ENCODE measurements at places on chromosomes 5 and 9. TPM values are rescaled to one million over a fixed set of nuclear protein-coding genes. Genes with fewer than 3 reads are reported as not detected.

Gene PCSK1
- not detected for total RNA-seq

Gene DRD1
- total RNA-seq, result not detected

Gene CCDC171
- 1.9 TPM for total RNA-seq

Gene PCDHA7
- 0.48 TPM for total RNA-seq

Gene BARX1
- total RNA-seq, result not detected

Gene PPP1R26
- total RNA-seq, result 25.1 TPM

Gene SLCO6A1
- total RNA-seq, result not detected

Gene ANKRD18A
- 0.48 TPM for total RNA-seq

Gene TTC1
- 49.9 TPM for total RNA-seq

Gene SYNPO
- total RNA-seq, result 1.5 TPM

Gene CKMT2
- total RNA-seq, result not detected

Gene EXD3
- total RNA-seq, result 22.6 TPM

Gene ITGA1
- total RNA-seq, result 3.4 TPM

Gene IFNB1
- not detected for total RNA-seq

Gene PCDHA8
- total RNA-seq, result not detected

Gene C9orf153
- total RNA-seq, result 0.48 TPM

Gene PLPPR1
- under 0.01 TPM for total RNA-seq

Gene ZNG1F
- total RNA-seq, result 4.3 TPM

Gene BHMT2
- total RNA-seq, result not detected

Gene DMRTA1
- 3.4 TPM for total RNA-seq

Gene LCN9
- not detected for total RNA-seq

Gene PRDM9
- total RNA-seq, result under 0.01 TPM

Gene C9orf43
- not detected for total RNA-seq

Gene FOXD4L4
- not detected for total RNA-seq

Gene FBXO4
- 6.5 TPM for total RNA-seq

Gene ELL2
- 71.1 TPM for total RNA-seq

Gene CEL
- 0.48 TPM for total RNA-seq

Gene ENC1
- 129 TPM for total RNA-seq

Gene ADRB2
- 42.4 TPM for total RNA-seq

Gene ADRA1B
- not detected for total RNA-seq

Gene SLC46A2
- not detected for total RNA-seq

Measured in tracheal epithelial cell (primary cell).